ENCODE measurements at places on chromosomes 11 and 22. TPM values are rescaled to one million over a fixed set of nuclear protein-coding genes. Genes with fewer than 3 reads are reported as not detected.
A peak's percentile ranks its signal among the peaks of the same experiment; 100 is the strongest.

Gene OR5B21
- not detected for total RNA-seq

GRCh38 chr22:30077279-30077880 is 2.9 kb upstream of the HORMAD2 start:
- DNase-seq: no peak

- no peak for DNase-seq
Observed at GRCh38 chr11:9606809-9607510, 33.5 kb downstream of the WEE1 start.

Gene USP2
- 0.32 TPM for total RNA-seq

DNA sequence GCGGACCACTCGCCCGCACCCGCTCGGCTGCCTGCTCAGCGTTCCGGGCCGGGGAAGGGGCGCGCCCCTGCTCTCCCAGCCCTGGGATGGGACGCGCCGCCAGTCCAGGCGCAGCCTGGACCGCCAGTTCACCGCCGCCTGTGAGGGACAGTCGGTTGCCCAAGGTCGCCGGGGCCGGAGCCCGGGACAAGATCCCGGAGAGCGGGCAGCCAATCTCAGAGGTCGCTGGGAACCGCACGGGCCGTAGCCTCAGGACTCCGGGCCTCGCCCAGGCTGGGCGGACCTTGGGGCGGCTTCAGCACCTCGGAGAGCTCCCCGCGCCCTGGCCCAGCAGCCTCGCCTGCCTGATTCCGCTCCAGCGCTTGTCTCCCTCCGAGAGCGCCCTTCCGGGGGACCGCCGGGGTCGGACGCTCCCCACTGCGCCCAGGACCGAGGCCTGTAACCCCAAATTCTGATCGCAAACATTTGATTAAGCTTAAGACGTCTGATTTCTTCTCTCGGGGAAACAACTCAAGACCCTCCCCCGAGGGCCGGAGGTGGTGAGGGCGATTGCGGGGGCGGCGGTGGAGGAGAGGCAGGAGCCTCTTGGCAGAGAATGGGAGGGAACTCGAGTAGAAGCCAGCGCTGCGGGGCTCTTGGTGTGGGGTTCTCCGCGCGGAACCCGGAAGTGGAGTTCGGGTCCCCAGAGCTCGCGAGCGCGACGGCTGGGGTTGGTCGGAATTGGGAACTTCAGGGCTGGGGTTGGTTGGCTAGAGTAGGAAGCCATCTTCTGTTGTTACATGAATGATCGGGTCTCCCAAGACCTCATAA is 1.1 kb upstream of the CHRM4 start:
- DNase-seq: peak; percentile 58

- DNase-seq: no peak
Observed at GRCh38 chr11:112537846-112538330, 277.2 kb upstream of the PLET1 start.

Gene GGTLC3
- not detected for total RNA-seq

Gene MCAM
- 1.2 TPM for total RNA-seq

Gene FIBIN
- 40.8 TPM for total RNA-seq

- DNase-seq: no peak
Observed at GRCh38 chr11:32792111-32792947, 2.1 kb downstream of the CCDC73 start.

Gene TPBGL
- not detected for total RNA-seq

Gene RFPL2
- total RNA-seq: not detected

GRCh38 chr11:40287916-40288803 is 1171.3 kb downstream of the LRRC4C start:
- DNase-seq: no peak

DNA sequence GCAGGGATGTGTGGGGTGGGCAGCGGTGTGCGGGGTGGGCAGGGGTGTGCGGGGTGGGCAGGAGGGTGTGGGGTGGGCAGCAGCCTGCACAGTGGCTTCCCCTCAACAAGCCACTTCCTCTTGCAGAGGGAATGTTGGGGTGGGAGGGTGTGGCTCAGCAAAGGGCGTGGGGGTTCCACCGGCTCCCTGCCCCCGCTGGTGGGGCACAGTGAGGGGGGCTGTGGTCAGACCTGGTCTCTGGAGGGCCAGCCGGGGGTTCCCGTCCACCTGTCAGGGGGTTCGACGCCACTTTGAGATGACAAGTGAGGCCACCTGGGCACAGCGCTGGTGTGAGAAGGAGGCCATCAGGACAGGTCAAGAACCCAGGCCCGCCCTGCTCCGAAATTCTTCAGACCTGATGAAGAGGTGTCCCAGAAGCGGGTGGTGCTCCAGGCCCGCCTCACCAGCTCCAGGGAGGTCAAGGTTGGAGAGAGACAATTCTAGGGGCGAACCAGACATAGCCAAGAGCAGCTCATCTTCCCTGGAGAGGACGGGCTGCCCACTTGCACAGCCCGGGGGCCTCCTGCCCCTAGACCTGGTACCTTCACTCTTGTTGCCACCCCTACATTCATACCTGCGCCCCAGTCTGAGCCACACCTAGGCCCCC is 1.3 kb downstream of the C11orf21 start:
- DNase-seq: no peak

DNA sequence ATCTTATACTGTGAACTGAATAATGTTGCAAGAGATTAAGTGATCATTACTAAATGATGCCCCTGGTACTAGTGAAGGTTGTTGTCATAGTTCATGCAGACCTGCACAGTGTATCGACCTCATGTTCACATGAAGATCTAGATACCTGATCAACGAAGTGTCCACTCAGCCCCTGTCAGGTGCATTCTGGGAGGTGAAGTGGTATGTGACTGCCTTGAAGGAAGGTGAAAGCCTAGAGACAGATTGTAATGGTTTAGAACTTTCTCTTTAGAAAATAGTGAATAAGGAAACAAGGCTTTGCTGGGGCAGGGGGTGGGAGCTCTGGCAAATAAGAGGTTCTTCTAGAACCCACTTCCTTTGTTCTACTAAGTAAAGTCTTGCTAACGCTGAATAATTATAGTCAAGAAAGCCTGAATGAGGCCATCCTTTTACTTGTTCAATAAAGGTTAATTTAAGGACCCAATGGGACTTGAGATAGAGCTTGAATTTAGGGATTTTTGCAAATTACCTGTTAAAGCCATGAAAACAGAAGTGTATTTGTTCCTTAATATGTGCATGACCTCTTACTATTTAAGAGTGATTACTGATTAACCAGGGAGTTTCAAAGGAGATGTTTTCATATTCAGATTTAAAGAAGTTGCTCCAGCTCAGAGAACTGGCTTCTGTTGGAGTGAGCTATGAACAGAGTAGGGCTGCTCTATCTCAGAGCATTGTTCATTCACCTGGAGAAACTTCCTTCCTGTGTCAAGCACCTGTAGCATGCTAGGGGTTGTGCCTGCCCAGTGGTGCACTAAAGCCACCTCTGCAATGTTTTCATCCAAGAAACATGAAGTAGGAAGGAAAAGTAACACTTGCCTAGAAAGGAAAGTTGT is 45.3 kb downstream of the C22orf31 start:
- no peak for DNase-seq

- no peak for DNase-seq
Observed at GRCh38 chr11:25658916-25659315, 673.0 kb upstream of the ANO3 start.

GRCh38 chr11:102914238-102915043 is 39.7 kb upstream of the MMP12 start:
- peak; percentile 46 for DNase-seq

DNA sequence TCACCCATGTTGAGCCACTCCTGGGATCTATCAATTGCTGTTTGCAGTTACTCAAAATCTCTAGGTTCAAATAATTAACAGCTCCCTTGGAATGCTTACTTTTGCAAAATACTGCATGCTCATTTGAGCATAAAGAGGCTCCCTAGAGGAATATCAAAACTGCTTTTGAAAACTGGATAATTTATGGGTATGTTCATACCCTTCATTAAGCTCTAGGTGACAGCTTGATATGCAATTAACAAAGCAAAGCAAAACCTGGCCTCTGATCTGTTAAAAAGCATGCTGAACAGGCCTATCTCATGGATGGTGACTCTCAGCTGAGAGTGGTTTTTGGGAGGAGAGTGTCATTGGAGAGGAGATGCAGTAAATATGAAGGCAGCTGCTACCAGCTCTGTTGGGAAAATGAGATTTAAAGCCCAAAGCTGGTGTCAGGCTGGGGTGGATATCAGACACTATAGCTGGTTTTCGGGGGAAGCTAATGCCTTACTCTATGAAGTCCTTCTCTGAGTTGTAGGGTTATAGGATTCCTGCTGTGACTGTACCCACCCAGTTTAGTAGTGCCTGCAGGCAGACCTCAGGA is 110.9 kb downstream of the RASSF10 start:
- no peak for DNase-seq

Measured in HFFc6 (cell line).